Stimulated activated CD4-positive, alpha-beta T cell treated with anti-CD3 and anti-CD28 coated beads, Interleukin-12 subunit alpha, Interleukin-12 subunit beta, amount 100 ng/mL, for 24 hours (primary cell): ENCODE measurements at places on chromosomes 7 and 10.

GRCh38 chr7:131640686-131641085, 84.3 kb upstream of the PODXL start:
- no peak for DNase-seq

DNA sequence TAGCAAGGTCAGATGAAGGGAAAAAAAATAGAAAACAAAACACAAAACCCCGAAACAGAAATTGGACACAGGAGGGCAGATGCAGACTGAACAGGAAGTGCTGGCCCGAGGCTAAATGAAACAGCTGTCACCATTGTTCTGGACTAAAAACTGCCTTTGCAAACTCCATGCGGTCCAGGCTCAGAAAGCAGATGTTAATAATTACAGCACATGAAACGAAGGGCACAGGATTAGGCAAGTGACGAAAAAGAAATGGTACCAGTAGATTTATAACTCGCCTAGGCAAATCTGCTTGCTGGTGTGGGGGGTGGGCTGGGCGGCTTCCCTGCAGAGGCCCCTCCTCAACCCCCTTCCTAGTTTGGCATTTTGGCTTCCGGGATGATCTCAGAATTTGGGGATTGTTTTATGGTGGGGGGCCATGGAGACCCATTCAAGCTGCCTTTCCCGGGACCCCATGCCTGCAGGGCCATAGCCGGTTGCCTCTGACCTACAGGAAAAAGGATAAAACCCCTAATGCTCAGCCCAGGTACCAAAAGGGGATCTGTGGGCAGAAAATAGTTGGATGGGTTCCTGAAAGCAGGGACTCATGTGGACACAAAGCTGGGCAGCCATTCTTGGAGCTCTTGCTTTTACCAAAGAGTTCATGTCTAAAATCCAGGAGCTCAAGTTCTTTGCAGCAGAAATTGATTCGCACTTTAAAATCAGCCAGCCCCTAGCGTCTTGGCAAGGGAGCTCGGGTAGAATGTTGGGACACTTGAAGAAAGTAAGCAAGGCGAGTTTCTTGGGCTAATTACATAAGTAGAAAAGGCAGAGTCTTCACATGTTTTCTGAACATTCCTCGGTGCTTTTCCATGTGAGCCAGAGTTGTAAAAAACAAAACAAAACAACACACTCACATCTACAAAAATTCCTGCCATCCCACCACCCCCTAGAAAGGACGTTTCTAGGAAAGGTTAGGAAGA, 39.0 kb upstream of the EMX2 start:
- no peak for DNase-seq

DNA sequence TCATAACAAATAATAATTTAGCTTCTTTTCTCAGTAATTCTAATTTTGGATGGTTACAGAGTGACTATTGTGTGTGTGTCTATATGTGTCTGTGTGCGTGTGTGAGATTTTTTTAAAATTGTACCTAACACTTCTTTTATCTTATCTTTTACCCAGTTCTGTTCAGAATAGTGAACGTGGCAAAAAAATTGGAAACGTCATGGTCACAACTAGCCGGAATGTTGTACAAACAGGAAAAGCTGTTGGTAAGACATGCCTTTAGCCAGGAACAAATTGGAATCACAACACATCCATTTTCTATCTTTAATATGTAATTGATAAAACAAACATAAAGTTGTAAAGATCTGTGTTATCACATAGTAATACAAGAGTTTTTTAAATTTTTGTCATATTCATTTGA, 85.4 kb downstream of the AVL9 start:
- no peak for DNase-seq

GRCh38 chr7:32536585-32536984, 41.3 kb downstream of the AVL9 start:
- no peak for DNase-seq

DNA sequence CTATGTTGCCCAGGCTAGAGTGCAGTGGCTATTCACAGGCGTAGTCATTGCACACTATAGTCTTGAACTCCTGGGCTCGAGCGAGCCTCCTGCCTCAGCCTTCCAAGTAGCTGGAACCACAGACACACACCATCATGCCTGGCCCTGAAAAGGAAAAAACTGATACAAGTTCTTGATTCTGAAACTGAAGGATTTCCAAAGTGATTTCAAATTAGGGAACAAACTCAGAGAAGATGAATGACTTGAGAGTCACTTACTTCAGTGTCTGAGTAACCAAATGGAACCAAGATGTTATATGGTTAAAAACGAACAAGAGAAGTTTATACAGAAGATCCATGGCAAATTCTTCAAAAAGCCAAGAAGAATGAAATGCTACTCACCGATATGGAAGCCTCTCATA, 14.4 kb downstream of the CWF19L1 start:
- no peak for DNase-seq

DNA sequence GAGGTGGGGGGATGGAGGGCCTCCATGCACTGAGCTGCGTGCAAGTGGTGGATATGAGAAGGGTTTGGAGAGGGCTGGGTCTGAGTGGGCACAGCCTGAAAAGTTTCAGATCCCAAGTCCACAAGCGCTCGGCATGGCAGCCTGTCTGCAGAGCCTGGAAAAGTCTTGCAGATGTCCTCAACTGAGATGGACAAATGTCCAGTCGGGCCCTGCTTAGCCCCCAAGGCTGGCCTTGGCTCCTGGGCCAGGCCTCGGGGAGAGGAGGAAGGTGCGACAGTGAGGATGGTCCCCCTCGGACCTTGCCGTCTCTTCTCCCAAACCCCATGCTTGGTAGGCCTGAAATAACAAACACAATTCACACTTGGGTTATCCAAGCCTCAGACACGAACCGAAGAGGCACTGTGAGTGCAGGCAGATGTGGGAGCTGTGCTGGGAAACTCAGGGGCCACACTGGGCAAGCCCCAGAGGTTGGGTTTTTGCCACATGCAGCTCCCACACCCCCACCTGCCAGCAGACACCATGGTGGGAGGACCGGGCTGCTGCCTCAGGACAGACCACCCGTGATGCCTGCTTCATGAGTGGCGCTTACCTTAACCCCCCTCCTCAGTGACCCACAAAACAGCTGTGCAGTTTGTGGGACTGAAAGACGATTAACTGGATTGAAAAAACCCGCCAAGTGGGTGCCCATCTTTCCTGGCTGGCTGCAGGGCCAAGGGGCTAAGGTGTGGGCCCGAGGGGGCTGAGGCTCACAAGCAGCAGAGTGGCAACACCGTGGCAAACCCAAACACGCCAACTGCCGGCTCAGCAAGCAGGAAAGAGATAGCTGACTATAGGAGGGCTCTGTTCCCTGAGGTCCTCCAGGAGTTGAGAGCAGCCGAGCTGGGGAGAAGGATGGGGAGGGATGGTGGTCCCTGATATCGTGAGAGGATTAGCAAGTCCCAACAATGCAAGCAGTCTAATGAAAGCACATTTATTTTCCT, 156.8 kb downstream of the RNF216 start:
- DNase-seq: no peak

GRCh38 chr10:125738206-125738605, 18.7 kb downstream of the EDRF1 start:
- DNase-seq: no peak

- DNase-seq: no peak
Observed at GRCh38 chr10:127915324-127915723, 8.4 kb downstream of the PTPRE start.

DNA sequence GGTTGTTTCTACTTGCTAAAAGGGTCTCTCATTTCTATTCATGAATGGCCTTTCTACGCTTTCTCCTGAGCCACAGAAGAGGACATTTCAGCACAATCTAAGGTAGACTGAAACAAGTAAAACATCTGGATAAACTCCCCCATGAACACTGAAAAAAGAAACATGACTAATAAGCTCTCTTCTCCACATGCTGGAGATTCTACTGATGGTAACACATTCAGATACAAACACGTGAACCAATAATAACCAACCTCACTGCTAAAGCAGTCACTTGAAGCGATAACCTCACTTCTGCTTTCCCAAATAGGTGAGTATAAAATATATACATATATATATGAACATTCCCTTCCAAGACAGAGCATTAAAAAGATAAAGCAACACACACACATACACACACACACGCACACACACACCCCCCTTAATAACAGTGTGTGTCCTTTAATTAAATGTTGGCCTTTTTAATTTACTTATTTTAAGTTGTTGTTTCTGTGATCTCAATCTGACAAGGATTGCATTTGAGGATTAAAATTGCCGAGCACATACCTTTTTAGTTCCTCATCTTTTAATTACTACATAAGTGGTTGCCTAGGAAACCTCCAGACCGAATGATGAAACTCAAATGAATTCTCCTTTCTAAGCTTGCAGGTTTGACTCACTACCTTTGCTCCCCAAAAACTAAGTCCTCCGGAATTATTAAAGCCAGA, 292.4 kb upstream of the KLF14 start:
- no peak for DNase-seq

DNA sequence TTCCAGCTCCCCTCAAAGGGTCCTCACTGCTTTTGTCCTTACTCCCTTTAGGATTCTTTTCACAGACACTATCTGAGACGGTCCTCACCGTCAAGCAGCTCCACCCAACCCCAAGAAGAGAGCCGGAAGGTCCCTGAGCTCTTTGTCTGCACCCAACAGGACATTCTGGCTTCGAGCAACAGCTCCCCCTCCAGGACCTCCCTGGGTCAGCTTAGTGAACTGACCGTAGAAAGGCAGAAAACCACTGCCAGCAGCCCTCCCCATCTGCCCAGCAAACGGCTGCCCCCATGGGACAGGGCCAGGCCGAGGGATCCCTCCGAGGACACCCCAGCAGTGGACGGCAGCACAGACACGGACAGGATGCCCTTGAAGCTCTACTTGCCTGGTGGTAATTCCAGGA, 19.9 kb downstream of the MINDY4 start:
- DNase-seq: no peak

DNA sequence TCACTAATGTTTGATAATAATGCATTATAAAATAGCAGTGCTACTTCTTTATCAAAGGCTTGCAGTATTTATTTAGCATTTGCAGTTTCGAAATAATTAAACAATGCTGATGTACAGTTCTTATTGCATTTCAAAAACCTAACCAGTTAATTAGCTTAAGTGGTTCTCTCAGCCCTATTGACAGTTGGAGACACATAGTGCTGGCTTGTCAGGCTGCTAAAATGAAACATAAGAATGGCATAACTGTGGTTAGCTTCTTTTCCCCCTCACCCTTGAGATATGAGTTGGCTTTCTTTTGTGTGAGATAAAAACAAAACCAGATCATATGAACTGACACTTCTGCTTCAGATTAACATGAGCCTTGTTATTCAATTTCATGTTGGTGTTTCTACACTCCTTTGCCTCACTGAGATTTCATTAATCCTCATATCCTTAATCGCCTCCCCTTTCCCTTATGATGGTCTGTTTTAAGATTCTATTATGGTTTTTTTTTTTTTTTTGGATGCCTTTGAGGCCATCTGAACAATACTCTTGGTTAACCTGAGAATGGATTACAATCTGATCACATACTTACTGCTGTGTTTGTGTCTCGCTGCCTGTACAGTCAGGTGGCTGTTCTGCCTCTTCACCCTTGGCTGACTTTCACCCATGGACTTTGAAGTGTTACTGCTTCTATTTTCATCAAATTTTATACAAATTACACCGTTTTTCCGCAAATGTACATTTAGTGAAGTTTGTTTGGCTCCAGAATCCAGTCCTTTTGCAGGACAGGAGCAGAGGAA, 108.0 kb downstream of the SDK1 start:
- DNase-seq: no peak

DNA sequence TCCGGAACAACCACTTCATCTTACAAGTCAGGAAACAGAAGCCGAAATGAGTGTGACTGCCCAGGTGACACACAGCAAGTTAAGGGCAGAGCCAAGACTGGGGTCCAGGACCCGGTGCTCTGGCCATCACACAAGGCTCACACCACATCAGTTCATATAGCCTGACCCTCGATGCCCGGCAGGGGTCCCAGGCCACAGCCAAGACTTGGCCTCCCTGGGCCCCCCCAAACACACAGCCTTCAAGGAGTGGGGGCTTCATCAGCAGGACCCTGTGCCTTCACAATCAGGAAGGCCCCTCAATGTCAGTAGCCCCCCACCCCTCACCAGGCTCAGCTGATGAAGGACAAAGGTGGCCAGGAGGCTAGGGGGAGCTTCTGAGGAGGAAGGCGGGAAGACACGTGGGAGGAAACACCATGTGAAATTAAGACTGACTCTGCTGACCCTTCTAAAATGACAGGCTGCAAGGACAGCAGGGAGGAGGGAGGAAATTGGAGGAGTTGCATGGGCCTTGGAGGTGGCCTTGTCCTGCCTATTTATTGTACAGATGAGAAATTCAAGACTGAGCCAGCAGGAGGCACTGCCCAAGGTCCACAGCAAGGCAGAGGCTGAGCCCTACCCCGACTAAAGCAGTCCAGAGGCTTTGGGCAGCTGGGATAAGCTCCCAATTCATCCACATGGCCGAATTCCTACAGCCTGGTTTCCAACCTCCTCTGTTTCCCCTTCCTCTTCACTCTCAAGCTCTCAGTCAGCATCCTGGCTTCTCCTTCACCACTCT, 216.1 kb upstream of the ZMIZ1 start:
- no peak for DNase-seq

DNA sequence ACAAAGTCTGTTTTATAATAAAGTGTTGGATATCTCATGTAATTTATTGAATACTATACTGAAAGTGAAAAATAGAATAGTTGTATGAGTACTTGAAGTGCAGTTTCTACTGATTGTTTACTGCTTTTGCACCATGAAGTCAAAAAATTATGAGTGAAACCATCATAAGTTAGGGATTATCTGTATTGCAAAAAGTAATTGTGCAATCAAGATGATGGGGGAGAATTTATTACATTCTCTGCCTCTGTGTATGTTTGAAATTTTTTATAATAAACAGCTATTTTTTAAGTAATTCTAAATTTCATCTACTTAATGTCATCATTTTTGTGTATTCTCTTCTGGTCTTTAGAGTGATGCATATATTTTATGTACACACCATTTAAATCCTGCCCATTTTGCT, 47.2 kb upstream of the TMEM273 start:
- no peak for DNase-seq

GRCh38 chr7:112152186-112152585, 54.0 kb downstream of the DOCK4 start:
- no peak for DNase-seq

- DNase-seq: no peak
Observed at GRCh38 chr10:18066947-18067346, 73.3 kb upstream of the CACNB2 start.

GRCh38 chr7:126163647-126164046, 1089.1 kb downstream of the GRM8 start:
- no peak for DNase-seq

- no peak for DNase-seq
Observed at GRCh38 chr10:47190301-47190700, 109.7 kb upstream of the GDF10 start.

GRCh38 chr7:115328018-115328417, 406.1 kb downstream of the MDFIC start:
- no peak for DNase-seq

DNA sequence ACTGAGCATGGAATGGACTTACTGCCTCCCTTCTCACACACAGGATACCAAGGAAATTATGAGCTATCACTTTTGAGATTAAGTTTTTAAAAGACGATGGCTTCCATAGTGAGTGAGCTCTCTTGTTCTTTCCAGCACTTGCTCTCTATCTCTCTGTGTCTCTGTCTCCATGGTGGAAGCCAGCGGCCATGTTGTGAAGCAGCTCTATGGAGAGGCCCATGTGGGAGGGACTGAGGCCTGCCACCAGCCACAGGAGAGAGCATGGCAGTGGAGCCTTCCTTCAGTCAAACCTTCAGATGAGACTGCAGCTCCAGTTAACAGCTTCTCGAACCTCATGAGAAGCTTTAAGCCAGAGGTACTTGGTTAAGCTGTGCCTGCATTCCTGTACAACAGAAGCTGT, 20.5 kb upstream of the PDIA4 start:
- DNase-seq: no peak
